ENCODE measurements at places on chromosomes 7 and 10. TPM values are rescaled to one million over a fixed set of nuclear protein-coding genes. Genes with fewer than 3 reads are reported as not detected.

ZPBP gene
- not detected for total RNA-seq

LHPP gene
- total RNA-seq, result 53.3 TPM

ELOVL3 gene
- not detected for total RNA-seq

- DNase-seq, result no peak
These were observed 590.2 kb downstream of the PTPRN2 start for GRCh38 chr7:157997471-157997870.

DNA sequence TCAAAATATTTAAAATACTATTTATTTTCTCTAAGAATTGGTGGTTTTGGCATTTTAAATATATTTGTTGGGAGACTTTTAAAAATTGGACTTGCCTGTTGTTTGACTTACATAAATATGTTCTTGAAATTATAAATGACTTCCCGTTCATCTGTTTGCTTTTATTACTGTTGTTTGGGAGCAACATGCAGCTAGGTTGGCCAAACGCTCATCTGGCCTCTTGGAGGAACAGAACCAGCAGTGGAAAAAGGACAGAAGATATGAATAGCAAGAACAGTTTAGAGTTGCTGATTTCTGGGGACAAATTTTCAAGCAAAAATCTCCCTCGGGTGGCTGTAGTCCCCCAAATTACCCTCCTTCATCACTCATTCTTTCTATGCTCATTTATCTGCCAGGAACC lies 41.6 kb downstream of the PLXDC2 start:
- DNase-seq, result no peak

GRCh38 chr10:25017154-25017590 lies 760 bp downstream of the THNSL1 start:
- DNase-seq, result no peak

DNA sequence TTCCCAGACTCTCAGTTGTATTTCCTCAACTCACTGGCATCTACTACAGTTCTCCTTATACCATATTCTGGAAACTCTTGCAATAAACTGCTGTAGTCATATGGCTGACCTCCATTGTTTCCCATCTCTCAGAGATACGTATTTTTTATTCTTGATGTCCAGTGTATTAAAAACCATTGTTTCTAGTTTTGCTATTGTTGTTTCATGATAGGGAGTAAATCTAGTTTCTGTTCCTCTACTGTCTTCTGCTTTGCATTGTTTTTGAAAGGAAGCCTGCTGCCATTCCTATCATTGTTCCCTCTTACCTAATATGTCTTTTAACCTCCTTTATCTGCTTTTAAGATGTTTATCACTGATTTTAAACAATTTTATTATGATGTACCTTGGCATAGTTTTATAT lies 255.0 kb downstream of the ADK start:
- no peak for DNase-seq

DNA sequence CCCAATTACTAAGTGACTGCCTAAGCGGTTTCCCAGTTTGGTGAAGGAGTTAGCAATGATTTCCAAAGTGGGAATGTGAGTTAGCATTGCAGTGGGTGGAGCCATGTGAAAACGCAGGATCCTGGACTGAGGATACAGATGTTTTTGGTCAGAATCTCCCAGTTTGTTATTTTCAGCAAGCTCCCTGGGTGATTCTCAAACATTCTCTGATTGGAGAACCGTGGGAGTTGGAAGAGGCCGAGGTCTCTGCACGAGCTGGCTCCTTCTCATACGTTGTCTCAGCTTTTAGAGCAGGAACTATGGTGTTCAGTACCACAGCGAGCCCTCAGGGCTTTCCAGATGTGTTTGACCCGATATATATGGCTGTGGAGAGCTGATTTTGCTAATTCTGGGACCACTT lies 396.5 kb upstream of the NPVF start:
- no peak for DNase-seq

- DNase-seq, result no peak
These were observed 51.5 kb downstream of the RSU1 start for GRCh38 chr10:16765509-16766375.

- no peak for DNase-seq
These were observed 2.5 kb upstream of the CLDN4 start for GRCh38 chr7:73828107-73828803.

DNA sequence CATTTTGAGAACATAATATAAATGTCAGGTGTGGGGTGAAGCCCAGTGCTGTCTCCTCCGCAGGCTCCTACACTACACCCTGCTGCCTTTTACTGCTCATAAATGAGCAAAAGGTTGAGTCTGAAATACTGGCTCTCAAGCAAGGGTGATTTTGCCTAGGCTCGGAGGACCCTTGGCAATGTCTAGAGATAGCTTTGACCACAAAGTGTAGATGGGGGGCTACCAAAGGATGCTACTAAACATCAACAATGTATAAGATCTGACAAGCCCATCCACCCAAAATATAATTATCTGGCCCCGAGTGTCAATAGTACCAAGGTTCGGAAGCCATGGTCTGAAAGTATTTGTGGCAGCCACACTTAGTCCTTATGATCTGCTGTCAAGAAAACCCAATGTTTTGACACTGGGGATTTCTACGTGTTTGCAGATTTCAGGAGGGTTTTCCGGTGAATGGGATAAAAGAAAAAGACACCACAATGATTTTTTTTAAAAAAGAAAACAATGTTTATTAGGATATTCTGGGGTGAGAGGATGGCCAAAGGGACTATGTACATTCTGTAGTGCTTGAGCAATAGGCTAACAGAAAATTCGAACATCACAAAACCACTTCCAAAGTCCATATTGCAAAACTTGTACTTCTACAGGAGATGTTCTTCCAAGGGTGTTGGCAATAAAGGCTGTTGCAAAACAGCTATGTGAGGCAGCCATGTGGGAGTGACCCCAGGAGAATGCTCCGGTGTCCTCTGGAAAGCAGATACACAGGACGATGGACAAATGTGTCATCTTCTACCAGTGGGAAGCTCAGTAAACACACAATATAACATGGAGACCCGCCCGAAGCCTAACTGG lies 216.3 kb downstream of the GFRA1 start:
- DNase-seq, result no peak

GRCh38 chr10:63436225-63436624 lies 29.6 kb downstream of the JMJD1C start:
- DNase-seq, result no peak

DNA sequence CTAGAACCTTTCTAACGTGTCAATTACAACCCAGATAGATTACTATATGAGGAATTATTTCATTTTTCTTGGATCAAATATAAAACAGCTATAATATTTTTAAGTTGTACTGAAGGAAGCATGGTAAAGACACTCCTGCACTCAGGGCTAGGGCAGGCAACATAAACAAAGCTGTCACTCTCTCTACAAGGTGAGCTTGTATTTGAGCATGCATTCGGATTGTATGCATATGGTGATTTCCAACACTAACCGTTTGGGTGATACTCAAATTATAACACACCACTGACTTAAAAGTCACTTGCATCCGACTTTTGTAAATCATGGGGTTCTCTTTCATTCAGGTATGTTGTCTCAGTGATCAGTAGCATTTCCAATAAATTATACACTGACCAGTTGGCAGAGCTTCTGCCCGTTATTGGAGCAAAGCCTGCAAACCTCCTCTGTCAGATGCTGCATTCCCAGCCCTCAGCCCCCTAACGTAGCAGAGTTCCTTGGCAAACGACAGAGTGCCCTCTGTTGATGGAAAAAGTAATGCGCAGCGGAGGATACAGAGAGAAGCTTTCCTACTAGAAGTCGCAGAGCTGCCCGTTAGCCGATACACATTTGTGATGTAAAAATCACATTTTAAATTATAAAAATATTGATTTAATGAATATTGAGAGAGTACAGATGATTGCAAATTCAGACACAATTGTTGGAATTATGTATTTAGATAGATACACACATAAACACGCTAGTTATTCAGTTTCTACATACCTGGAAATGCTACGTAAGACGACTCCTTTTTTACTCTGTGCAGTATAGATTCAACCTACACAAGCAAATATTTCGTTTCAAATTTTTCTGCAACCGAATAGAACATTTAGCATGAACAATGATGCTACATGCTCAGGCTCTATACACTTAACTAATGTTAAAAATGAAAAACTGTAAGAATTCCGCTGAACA lies 173.9 kb upstream of the SP4 start:
- DNase-seq, result peak; percentile 21

DNA sequence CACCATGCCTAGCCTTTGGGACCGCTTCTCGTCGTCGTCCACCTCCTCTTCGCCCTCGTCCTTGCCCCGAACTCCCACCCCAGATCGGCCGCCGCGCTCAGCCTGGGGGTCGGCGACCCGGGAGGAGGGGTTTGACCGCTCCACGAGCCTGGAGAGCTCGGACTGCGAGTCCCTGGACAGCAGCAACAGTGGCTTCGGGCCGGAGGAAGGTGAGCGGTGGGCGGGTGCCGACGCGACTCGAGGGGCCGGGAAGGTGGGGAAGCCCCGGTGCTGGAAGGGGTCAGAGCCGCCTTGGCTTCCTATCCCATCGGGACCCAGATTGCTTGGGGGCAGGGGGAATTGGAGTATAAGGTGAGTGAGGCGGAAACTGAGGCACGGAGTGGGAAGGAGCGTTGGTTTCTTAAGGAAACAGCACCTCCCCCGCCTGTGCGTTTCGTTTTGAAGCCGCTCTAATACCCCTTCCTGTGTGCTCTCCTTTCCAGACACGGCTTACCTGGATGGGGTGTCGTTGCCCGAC lies 547 bp downstream of the DDIT4 start:
- no peak for DNase-seq

DNA sequence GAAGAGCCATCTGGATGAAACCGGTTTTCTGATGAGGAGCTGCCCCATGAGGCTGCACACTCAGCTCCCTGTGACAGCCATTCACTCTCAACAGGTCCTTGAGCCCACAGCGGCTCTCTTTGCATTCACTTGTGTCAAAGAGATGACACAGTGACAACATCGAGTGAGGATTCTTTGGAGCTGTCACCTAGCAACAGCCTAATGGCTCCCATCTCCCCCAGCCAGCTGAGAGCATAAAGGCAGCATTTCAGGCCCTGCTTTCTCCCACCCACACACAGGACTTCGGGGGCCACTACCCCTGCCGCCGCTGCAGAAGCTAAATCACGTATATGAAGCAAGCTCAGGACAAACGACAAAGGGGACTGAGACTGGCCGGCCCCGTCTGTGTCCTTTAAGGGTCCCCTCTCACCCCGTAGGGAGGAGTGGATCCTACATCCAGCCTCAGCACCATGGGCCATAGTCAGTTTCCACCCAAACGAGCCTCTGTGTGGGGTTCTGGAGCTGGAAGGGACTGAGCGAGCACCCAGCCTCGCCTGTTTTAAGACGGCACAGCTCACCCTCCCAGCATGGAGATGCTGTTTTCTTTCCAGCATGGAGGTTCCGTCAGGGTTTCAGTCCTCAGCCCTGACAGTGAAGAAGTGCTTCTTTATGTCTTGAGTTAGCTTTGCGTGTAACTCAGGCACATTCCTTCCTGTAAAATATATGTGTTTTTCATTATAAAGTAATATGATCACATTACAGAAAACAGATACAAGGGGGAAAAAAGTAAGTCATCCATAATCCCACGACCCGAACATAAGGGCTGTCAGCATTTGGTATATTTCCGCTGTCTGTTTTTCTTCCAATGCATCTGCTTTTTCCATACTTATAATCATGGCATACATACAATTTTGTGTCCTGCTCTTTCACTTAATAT lies 4.9 kb downstream of the CPA4 start:
- no peak for DNase-seq

GRCh38 chr10:125007436-125007835 lies 65.5 kb downstream of the ZRANB1 start:
- no peak for DNase-seq

GRCh38 chr7:94414481-94414880 lies 19.8 kb downstream of the COL1A2 start:
- DNase-seq, result no peak

DNA sequence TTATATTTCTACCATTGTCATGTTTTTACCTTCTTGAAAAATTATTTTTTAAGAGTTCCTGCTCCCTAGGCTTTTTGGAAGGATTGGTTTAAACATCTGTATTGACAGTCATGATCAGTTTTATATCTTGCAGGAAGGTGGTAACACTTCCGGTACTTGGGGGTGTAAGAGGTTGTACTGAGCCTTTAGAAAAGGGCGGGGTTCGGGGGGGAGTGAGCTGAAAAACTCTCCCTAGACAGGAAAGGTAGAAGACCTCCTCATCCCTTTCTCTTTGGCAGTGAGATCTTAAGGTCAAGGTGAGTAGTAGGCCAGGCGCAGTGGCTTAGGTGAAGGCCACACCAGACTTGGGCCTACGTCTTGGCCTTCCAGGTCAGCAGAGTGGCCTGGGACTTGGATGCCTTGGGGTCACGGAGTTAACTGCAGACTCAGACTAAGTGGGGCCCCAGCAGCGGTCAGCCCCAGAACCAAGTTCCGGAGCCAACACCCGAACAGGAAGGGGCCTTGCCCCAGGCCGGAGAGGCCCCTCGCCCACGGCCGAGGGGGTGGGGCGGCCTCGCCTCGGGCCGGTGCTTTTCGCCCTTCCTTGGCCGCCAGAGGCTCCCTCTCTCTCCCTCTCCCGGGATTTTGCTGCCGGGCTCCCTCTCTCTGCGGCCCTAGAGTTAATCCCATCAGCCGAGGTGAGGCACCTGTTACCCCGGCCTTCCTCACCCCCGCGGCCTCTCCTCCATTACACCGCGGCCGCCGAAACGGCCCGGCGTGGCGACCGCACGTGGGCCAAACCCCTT lies at the start of gene PPP1R9A:
Gene PPP1R9A (plus strand): TSS at position 569 of the 785 bp plus-strand sequence. CDS start 2,520 bp downstream, outside the sequence.
- no peak for DNase-seq

- no peak for DNase-seq
These were observed 144.2 kb downstream of the PRPF18 start for GRCh38 chr10:13730956-13731355.

GRCh38 chr7:13953368-13953767 lies 36.1 kb downstream of the ETV1 start:
- DNase-seq, result no peak

DNA sequence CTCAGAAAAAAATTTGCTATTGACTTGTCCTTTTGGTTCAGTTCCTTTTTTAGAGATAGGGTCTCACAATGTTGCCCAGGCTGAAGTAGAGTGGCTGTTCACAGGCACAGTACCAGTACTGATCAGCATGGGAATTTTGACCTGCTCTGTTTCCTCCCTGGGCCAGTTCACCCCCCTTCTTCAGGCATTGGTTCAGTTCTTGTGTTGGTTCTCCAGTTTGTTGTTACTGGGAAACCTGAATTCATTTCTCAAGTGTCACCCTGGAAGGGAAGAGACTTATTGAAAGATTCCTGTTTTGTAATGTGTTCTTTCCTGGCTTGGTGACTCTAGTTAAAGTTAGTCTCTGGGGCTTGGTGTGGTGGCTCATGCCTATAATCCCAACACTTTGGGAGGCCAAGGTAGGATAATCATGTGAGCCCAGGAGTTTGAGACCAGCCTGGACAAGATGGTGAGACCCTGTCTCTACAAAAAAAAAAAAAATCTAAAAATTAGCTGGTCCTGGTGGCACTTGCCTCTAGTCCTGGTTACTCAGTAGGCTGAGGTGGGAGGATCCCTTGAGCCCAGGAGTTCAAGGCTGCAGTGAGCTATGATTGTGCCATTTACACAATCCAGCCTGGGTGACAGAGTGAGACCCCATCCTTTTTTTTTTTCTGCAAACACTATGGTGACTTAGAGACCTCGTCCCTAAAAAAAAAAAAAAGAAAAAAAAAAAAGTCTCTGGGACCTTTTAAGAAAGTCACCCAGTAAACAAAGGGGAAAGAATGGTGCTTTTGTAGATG lies 52.7 kb downstream of the CNNM2 start:
- DNase-seq, result no peak

Measured in OCI-LY7 (cell line).